CD4-positive, alpha-beta memory T cell (primary cell): ENCODE measurements at places on chromosomes 1 and 21.

DNA sequence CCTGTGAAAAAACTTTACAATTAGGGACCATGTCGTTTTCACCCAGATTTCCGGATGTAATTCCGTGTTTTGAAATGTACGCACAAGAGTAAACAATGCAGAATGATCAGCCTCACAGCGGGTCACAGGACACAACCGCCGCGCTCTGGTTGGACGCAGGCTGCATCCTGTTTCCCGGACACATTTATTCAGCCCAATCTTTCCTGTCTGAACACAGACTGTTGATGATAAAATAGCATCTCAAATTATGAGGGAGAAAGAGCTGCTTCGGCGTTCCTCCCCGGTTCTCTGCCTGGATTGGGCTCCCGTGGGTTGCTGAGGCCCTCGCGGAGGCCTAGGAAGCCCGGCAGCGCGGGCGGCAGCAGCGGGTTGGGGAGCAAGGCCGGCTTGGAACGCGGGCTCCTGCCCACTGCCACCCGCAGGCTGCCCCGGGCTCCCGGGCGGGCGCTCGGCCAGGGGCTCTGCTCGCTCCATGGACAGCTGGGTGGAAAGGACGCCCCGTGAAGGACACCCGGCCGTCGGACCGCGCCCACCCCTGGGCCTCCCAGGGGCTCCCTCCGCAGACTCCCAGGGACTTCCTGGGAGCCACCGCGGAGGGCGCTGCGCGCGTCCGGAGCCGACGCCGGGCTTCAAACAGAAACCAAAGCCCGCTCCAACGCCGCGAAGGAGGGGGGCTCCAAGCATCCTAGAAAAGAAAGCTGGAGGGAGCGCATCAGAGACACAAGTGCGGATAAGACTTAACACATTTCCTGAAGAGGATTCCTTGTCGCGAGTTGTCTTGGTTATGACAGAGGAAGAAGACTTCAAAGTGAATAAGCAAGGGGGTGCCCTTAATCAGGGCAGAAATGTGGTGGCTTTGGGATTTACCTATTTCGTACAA lies 122.3 kb downstream of the ESRRG start:
- no peak for DNase-seq

GRCh38 chr1:245480393-245481120 lies 325.8 kb downstream of the KIF26B start:
- DNase-seq = no peak

DNA sequence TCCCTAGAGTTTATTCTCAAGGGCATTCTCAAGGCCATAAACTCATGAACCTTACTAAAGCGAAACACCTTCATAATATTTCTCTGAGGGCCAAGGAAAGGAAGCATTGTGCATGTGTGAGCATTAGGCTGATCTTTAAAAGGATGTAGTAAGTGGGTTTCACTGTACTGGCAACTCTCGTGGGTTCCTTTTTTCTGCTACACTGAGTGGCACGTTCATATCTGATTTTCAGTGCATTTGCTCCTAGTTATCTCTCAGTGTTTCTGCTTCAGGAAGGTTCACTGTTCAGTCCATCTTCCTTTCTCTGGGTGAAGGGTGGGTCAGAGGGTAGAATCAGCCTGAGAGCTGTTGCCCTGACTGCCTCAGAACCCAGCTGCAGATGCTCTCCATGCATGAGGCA lies 192.8 kb upstream of the ADGRL2 start:
- DNase-seq = no peak

- DNase-seq = no peak
These were observed 17.9 kb downstream of the CSRP1 start for GRCh38 chr1:201488830-201489589.
